Activated CD4-positive, alpha-beta T cell treated with anti-CD3 and anti-CD28 coated beads, Interleukin-2, amount 10 ng/mL, durations not matched to agents 24 days and 14 days (primary cell): ENCODE measurements at places on chromosomes 3 and 15. TPM values are rescaled to one million over a fixed set of nuclear protein-coding genes. Genes with fewer than 3 reads are reported as not detected.

The SI gene
- not detected in 2 replicates for total RNA-seq

- DNase-seq: no peak
Observed at GRCh38 chr3:107604057-107604822, 81.5 kb downstream of the BBX start.

The MOBP gene
- not detected in 2 replicates for total RNA-seq

- peak; percentile 33 for DNase-seq
Observed at GRCh38 chr3:172354931-172355499, 93.2 kb downstream of the GHSR start.

The RTP1 gene
- not detected in 2 replicates for total RNA-seq

DNA sequence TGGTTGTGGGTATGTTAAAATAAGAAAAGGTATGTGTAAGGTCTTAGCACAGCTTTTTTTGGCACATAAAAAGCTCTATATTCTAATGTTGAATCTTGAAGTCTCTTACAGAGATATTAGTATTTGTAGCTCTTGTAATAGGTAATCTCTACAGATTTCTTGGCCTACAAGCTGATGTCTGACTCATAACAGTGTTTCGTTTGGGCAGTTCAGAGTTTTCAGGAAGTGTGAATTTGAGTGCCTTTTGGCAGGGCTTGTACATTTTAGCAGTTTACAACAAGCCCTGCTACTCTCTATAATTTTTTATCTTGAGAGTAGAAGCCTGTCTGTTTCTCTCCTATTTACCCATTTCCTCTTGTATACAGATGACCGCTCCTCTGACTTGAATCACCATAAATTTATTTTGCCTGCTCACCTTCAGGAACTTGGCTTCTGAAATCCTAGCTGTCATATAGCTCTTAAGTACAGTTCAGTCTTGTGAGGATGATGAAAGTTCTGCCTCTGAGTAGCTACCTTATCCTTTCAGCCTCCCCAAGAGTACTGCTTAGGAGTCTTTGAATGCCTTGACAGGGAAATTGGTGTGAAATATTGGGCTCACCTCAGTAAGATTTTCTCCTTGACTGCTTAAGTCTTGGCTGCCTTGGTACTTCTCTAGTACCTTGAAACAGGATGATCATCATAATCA lies 419.9 kb upstream of the RARB start:
- no peak for DNase-seq

The BCHE gene
- total RNA-seq: not detected in 2 replicates

GRCh38 chr15:90881181-90881977 lies 2.9 kb upstream of the FES start:
- no peak for DNase-seq

The SMCO1 gene
- not detected in 2 replicates for total RNA-seq

- peak; percentile 70 for DNase-seq
Observed at GRCh38 chr3:119236756-119237155, 3.9 kb downstream of the B4GALT4 start.

- DNase-seq: no peak
Observed at GRCh38 chr3:123613543-123613942, 28.7 kb upstream of the HACD2 start.

DNA sequence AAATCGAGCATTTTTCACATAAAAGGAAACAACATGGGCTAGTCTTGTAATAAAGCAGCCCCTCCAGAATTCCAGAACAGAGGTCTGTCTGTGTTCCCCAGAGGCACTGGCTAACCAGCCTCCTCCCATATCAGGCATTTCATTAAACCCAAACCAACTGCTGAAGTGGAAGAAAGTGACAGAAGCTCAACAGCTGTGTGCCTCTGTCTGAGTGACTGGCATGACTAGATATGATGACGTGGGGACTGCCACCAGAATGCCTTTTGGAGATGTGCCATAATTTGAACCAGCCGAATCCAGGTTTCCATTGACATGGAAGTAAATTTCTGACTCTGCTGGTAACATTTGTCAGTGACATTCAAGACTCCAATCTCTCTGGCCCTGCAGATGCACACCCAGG lies 8.7 kb downstream of the LIMD1 start:
- no peak for DNase-seq

- no peak for DNase-seq
Observed at GRCh38 chr3:135966271-135966961, 888 bp downstream of the PPP2R3A start.

- no peak for DNase-seq
Observed at GRCh38 chr3:5294356-5294755, 106.8 kb downstream of the EDEM1 start.
